ENCODE measurements at places on chromosomes 16 and 17.
A peak's percentile ranks its signal among the peaks of the same experiment; 100 is the strongest.

- DNase-seq, result no peak
Observed at GRCh38 chr16:19130852-19131824, 17.4 kb downstream of the ITPRIPL2 start.

DNA sequence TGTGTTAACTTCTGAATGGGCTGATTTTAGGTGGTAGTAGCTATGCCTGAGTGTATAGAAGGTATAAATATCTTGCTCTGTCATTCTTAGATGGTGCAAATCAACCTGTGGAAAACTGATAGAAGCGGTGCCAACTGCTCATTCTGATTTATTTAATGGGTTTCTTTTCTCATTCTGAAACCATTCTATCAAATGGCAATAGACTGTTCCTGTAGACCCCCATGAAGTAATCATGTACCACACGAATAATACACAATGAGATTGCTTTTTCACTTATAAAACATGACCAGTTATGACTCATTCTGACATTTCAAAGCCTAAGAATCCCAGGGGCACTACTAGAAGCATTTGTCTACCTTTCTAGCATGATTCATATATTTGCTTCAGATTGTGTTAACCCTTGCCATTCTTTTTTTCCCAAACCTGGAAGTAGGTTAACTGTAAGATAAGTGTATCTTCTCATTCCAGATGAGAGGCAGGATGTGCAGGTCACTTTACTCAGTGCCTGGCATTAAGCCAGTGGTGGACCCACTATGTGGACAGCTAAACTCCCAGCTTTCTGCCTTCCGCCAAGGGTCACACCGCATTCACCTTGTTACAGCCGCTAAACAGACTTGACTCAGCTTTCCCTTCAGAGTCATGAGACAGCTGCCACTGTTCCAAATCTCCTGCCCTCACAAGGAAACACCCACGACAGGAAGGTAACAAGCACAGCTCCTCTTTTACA lies 16.4 kb upstream of the SLC16A11 start:
- no peak for DNase-seq

GRCh38 chr16:88464447-88465318 lies 11.6 kb downstream of the ZFPM1 start:
- no peak for DNase-seq

GRCh38 chr17:75103601-75104554 lies 5.9 kb upstream of the ARMC7 start:
- no peak for DNase-seq

- no peak for DNase-seq
Observed at GRCh38 chr16:22323173-22323958, 26.2 kb downstream of the POLR3E start.

DNA sequence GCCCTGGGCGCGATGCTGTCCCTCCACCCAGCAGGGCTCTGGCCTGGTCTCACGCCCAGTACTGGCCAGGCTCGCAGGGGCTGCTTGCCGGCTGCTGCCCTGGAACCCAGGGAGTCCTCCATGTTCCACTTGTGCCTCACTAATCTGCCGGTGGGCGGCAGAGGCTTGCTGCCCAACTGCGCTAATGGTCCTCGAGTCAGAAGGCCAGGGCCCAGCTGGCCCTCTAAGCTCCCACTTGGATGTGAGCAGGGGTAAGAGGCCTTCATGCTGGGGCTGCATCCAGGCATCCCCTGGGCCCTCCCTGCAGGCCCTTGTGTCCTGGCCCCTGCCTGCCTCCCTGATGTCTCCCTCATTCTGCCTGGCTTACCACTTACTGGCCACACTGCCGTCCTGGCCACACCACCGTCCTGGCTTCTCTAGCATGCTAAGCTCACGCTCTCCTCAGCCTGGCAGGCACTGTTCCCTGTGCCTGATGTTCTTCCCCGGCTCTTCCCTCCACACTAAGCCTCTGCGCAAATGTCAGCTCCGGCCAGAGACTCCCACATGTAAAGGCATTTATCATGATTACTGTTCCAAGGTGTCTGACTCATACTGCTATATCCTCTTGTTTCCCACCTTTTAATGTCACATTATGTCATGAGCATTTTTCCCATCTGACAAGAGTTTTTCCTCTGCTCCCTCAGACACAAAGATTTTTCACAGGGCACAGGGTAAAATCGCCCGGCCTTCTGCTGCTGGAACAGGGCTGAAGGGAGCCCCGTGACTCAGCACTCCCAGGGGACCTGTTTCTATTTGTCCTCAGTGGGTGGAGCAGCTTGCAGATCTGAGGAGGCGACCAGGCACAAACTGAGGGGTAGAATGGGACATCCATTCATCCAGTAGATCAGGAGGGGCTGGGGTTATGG lies 15.9 kb downstream of the B9D1 start:
- no peak for DNase-seq

GRCh38 chr17:82121246-82121645 lies 23.2 kb upstream of the FASN start:
- no peak for DNase-seq

DNA sequence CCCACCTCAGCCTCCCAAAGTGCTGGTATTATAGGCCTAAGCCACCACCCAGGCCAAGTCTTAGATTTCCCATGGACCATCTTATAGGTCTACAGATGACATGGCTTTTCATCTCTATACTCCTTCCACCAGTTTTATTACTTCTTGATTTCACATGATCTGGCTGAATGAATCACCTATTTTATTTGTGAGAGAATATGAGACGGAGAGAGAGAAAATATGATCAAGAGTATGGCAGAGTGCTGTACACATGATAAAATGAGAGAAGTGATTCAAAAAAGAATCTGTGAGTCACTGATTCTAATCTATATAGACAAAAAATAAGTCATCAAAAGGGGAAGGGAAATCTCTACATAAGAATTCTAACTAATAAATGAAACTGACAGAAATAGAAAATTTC lies 13.7 kb downstream of the ACSM1 start:
- no peak for DNase-seq

GRCh38 chr16:75380870-75381269 lies 52.4 kb downstream of the CFDP1 start:
- no peak for DNase-seq

GRCh38 chr17:74961657-74962350 lies 10.8 kb downstream of the HID1 start:
- peak; percentile 82 for DNase-seq

- no peak for DNase-seq
Observed at GRCh38 chr17:74527081-74527480, 4.2 kb downstream of the CD300LB start.
